ENCODE measurements at places on chromosomes 4 and X.

- DNase-seq: no peak
Measured at GRCh38 chr4:90951037-90951436, 823.8 kb downstream of the CCSER1 start.

DNA sequence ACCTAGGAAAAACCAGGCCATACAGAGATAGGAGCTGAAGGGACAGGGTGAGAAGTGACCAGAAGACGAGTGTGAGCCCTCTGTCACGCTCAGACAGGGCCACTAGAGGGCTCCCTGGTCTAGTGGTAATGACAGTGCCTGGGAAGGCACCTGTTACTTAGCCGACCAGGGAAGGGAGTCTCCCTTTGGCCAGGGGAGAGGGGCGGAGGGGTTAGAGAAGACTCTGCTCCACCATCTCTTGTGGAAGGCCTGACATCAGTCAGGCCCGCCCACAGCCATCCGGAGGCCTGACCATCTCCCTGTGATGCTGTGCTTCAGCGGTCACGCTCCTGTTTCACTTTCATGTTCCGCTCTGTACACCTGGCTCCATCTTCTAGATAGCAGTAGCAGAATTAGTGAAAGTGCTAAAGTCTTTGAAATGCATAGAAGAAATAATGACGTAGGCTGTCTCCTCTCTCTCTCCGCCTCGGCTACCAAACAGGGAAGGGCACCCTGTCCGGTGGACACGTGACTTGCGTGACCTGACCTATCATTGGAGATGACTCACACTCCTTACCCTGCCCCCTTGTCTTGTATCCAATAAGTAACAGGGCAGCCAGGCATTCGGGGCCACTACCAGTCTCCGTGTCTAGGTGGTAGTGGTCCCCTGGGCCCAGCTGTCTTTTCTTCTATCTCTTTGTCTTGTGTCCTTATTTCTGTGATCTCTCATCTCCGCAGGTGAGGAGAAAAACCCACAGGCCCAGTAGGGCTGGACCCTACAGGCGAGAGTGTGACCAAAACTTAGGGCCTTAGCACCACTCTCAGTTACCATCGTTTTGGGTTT, 26.7 kb downstream of the HTT-AS start:
- DNase-seq: peak; percentile 22

- DNase-seq: no peak
Measured at GRCh38 chrX:29039501-29039900, 452.3 kb downstream of the IL1RAPL1 start.

DNA sequence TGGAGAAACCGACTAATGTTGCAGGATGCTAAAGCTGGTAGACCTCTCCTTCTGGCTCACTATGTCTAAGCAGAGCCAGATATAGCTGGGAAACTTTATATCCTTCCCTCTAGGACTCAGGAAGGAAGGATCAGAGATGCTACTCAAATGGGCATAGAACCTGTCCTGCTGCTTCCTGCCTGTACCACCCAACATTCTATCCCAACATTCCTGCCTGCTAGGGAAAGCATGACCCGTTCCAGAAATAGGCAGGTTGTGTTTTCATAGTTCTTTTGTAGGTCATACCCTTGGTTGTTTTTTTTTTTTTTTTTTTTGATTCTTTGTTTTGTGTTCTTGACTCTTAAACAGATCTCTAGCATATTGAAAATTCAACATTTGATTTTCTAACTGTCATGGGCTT, 5.3 kb downstream of the NPNT start:
- no peak for DNase-seq

DNA sequence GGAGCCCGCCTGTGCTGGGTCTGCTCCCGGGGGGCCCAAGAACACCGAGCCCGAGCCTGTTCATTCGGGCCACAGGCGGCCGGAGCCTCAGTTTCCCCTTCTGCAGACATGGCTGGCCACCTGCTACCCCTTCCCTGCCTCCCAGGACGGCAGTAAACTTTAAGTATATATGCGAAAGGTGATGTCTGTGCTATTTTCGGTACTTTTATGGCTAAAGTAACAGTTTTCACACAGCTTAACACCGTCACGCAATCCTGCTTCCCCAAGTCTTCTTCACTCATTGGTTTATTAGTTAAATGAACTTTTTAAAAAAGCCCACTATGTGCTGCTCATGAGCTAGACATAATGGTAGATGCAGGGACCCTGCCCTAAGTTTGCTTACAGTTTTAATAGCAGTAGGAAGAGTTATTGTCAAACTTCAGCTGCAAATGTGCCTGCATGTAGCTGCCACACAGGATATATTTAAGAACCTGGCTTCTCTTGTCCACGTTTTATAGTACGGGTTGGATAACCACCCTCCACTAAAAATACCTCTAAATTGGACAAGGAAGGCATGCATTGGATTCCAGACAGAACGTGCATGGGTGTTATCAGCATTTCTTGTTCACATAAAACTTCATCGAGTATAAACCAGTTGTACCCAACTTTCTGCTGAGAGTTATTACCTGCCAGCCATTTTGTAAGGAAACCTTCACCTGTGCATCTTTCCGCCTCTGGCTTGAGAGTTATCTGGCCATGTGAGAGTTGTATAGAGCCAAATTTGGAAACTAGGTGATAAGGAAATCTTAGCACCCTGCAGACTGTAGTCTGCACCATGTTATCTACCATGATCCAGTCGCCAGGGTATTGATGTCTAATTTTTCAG, 741 bp downstream of the ANAPC4 start:
- no peak for DNase-seq

GRCh38 chr4:2771264-2771663, 15.1 kb upstream of the TNIP2 start:
- no peak for DNase-seq

DNA sequence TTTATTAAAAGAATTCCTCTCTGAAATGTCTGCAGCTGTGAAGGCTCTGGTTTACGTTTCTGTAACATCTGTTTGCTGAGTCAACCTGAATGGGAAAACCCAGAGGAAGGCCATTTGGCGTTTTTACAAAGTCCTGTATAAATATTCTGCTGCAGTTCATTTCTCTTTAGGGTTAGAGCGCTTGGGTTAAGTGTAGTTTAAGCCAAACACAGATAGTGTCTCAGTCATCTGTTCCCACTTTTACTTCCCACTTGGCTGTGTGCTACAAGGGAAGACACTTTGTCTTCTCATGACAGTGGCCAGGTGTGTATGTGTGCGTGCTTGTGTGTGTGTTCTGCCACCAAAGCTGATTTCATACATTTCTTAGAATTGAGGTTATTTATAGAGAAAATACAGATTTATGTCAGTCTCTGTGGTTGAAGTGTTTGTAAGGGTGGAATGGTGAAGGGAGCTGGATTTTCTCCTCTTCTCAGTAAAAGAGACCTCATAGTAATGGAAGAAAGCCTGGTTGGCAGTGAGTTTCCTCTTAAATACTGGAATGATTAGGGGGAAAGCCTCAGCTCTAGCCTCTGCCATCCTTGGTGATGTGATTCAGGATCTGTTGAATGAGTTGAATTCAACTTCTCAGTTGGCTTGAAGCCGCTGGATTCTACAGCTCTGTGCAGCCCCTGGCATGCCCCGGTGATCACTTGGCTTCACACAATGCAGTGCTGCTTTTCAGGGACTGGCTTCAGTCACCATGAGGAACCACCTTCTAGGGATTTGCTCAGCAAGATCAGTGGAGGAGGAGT, 50.6 kb downstream of the JADE1 start:
- no peak for DNase-seq

DNA sequence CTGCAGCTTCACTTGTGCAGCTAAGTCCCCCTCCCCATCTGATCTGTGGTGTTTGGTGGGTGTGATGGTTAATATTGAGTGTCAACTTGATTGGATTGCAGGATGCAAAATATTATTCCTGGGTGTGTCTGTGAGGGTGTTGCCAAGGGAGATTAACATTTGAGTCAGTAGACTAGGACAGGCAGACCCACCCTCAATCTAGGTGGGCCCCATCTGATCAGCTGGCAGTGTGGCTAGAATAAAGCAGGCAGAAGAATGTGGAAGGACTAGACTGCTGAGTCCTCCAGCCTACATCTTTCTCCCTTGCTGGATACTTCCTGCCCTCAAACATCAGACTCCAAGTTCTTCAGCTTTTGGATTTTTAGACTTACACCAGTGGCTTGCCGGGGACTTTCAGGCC, 103.5 kb upstream of the BOD1L1 start:
- DNase-seq: no peak

- DNase-seq: no peak
Measured at GRCh38 chr4:39712819-39713607, 15.1 kb downstream of the UBE2K start.

DNA sequence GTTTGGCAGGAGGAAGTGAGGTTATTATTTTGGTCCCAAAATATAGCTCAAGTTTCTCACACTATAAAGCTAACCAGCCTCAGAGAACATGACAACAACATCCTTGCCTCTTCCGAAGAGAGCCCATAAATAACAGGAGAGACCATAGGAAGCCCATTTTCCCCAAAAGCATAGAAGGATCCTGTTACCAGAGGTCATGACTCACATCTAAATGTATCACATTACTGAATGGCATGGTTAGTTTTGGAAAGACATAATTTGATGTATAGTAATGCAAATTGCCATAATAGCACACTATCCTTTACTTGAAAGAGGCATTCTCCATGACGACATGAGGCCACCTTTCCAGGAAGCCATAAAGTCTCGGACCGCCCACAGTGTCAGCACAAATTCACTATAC, 238.8 kb upstream of the GRIA3 start:
- DNase-seq: no peak

GRCh38 chr4:10460313-10461047, 3.3 kb upstream of the ZNF518B start:
- no peak for DNase-seq

DNA sequence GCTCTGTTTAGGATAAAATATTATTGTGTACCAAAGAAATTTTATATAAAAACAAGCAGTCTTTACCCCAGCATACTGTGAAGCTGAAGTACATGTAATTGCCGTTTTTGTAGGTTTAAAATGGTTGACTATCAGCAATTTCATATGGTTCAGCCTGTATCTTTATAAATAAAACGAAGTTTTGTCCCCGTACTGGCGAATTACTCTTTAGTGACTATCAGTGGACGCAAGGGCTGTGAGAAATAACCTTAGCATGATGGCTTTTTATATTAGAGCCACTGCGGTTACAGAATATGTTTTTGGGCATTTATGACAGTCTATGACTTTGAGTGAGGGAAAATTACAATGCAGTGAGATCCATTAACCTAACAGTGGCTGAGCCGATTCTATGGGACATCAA, 1.2 kb downstream of the GPM6B start:
- no peak for DNase-seq

- no peak for DNase-seq
Measured at GRCh38 chr4:189124149-189124758, 816.4 kb upstream of the FRG1 start.

- DNase-seq: no peak
Measured at GRCh38 chrX:101252634-101253033, 33.0 kb downstream of the DRP2 start.

- DNase-seq: no peak
Measured at GRCh38 chr4:150822407-150822806, 192.7 kb downstream of the LRBA start.

DNA sequence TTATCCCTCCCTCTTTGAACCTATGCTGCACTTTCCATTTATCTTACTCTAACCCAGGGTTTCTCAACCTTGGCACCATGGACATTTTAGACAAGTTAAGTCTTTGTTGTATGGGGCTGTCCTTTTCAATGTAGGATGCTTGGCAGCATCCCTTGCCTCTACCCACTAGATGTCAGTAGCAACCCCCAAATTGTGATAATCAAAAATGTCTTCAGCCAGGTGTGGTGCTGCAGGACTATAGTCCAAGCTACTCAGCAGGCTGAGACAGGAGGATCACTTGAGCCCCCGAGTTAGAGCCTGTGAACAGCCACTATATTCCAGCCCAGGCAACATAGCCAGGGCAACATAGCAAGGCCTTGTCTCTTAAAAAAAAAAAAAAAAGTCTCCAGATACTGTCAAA, 7.0 kb downstream of the LRCH2 start:
- DNase-seq: no peak

DNA sequence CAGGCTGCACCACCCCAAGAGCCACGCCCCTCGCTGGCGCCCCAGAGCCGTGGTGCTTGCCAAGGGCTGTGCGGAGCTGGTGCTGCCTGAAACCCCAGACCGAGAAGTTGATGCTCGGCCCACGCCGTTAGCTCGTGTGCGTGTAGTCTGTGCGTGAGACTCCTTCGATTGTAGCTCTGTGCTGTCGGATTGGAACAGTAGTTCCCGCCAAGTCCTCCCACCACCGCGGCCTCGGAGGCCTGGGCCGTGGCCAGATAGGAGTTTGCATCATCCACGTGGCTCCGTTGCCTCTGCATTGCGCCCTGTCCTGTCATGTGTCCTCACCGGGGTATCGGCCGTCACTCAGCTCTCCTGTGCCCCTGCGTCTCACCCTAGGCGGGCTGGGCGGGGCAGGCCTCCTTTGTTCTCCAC, 24.2 kb downstream of the TNIP2 start:
- no peak for DNase-seq

GRCh38 chr4:77190053-77190452, 33.0 kb downstream of the CCNG2 start:
- DNase-seq: no peak

DNA sequence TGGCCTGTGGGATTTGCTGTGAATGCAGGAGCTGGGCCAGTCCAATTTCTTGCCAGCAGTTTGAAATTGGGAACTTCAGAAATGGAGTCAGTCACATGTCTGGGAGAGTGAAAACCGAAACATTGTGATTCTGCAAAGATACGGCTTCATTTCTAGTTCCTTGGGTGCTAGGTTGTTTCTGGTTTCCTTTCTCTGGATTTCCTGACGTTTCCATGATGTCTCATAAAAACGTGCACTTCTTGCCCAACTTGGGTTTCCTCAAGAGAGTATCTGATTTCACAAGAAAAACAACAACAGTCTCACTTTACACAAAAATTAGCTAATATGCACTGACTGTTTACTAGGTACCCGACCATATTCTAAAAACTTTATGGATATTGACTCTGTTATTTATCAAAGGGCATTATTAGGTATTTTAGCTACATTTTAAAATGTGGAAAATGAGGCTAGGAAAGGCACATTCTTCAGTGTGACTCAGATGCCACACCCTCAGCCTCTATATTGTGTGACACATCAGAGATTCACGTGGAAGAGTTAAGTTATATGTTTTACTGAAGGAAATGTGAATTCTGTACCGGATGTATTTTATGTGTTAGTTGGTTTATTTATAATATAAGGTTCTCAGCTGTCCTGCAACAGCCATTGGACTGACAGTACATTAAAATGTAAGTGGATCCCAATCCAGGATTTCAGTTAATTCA, 225.0 kb upstream of the PUDP start:
- DNase-seq: no peak

DNA sequence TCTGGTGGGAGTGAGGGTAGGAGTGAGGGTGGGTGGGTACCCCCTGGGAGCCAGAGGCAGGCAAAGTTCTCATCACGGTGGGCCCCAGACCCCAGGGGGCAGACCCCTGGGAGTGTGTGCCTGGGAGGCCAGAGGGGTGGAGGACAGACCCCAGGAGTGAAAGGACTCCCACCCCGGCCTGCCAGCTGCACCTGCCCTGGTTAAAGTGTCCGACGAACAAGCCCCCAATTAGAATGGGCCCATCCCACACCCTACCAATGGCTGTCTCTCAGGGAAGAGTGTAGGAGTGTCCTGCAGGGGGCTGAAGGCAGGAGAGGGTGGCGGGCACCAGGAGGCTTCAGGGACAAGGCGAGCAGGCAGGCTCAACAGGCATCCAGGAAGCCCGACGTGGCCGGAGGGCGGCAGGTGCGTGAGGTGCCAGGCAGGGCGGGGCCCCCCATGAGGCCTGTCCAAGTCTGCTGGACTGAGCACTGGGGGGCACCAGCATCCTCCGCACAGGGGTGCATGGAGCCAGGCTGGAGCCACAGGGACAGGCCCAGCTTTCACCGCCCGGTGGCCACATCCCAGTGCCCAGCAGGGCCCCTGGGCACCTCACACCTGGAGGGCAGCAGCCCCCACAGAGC, 8.7 kb downstream of the PDE6B start:
- DNase-seq: no peak

- DNase-seq: no peak
Measured at GRCh38 chrX:56284269-56284668, 52.1 kb downstream of the KLF8 start.

All from stimulated activated CD8-positive, alpha-beta memory T cell treated with anti-CD3 and anti-CD28 coated beads, Interleukin-15, amount 100 ng/mL, for 24 hours (primary cell).